Cerebellum (tissue), 4 donors: ENCODE measurements at places on chromosomes 2 and 18. TPM values are rescaled to one million over a fixed set of nuclear protein-coding genes. Genes with fewer than 3 reads are reported as not detected.

The ATP8B1 gene
- 2.3 TPM for total RNA-seq

The PTPRM gene
- 268 TPM for total RNA-seq

The MC2R gene
- not detected for total RNA-seq

The CAPN14 gene
- 2.8 TPM for total RNA-seq

The LINC00305 gene
- not detected for total RNA-seq
